Cardiac muscle cell (in vitro differentiated cells and primary cell): ENCODE measurements at places on chromosomes 16 and 17. TPM values are rescaled to one million over a fixed set of nuclear protein-coding genes. Genes with fewer than 3 reads are reported as not detected.
A peak's percentile ranks its signal among the peaks of the same experiment; 100 is the strongest.

KRT20 gene
- total RNA-seq = not detected in 2 replicates

PGAP3 gene
- 22.5 and 34.2 TPM in 2 replicates for total RNA-seq

VEZF1 gene
- total RNA-seq = 29.7 and 37.3 TPM in 2 replicates

CHP2 gene
- total RNA-seq = not detected in 2 replicates

CCL4L2 gene
- not detected in 2 replicates for total RNA-seq

DNA sequence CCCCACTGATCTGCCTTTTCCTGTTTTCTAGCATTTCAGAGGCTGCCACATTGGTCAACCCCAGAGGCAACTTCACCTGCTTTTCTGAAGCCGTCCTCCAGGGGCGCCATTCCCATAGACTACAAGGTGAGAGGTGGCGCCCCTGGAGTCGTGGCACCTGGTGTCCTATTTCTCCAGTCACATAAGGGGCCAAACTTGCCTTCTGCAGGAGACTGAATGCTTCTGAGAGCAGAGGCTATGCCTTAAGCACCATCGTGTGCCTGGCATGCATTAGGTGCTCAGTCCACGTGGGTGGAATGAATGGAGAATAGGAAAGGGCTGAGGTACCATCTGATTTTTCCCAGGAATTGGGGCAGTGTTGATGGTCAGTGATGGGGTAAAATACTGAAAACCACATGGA is 164.8 kb downstream of the HAPSTR1 start:
- peak; percentile 43 for DNase-seq

- no peak for DNase-seq
These were observed 214.1 kb downstream of the HS3ST3B1 start for GRCh38 chr17:14514973-14515372.

GRCh38 chr16:15950161-15950854 is 892 bp downstream of the ABCC1 start:
- peak; percentile 48 for DNase-seq

- DNase-seq = no peak
These were observed 2093.4 kb downstream of the TP53TG3F start for GRCh38 chr16:35552763-35553162.

DNA sequence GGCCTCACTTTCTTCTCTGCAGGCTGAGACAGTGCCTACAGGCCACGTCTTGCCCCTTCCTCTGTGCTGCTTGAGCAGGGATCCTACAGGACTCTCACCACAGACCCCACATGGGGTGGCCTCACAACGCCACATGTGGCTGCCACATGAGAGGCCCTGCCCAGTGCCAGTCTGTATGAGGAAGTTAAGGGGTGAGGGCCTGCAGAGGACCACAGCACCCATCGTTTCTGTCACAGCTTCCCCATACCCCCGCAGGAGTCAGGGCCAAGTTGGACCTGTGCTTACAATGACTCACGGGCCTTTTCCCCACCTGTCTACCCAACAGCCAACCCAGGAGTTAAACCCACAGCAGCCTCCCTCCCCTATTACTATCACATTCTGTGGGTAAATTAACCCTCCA is 2.9 kb upstream of the GSDMB start:
- DNase-seq = no peak

GRCh38 chr17:71417142-71417541 is 703.7 kb upstream of the SOX9 start:
- DNase-seq = peak; percentile 7

- no peak for DNase-seq
These were observed 481 bp downstream of the HEXIM2 start for GRCh38 chr17:45162025-45162687.

GRCh38 chr16:73064212-73064993 is 16.5 kb upstream of the ZFHX3 start:
- DNase-seq = peak; percentile 88

DNA sequence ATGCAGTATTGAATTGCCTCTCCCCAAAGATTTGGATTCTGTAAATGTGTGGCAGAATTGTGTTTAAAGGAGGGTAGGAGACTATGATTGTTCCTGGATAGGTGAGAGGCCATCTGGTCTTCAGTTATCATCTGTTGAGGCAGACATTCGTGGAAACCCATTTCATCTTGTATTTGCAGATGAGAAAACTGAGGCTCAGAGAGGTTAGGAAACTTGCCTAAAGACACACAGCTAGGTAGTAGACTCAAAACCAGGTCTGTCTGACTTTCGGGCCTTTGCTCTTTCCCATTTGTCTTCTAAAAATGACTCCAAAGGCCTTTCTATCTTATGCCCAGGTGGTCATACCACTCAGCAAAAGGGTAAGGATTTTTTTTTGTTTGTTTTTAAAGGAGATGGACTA is 210.3 kb downstream of the SHISA9 start:
- no peak for DNase-seq

- no peak for DNase-seq
These were observed 147.9 kb downstream of the HS3ST3B1 start for GRCh38 chr17:14448818-14449217.

DNA sequence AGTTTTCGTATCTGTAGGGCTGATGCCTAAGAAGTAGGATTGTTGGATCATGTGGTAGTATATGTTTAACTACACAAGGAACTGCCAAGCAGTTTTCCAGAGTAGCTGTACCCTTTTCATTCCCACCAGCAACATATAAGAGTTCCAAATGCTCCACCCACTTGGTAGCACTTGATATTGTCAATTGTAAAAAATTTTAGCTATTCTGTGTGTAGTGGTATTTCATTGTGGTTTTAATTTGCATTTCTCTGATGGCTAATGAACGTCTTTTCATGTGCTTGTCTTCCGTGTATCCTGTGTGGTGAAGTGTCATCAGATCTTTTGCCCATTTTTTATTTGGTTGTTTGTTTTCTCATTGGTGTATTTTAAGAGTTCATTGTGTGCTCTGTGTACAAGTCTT is 69.7 kb downstream of the TANC2 start:
- DNase-seq = no peak

DNA sequence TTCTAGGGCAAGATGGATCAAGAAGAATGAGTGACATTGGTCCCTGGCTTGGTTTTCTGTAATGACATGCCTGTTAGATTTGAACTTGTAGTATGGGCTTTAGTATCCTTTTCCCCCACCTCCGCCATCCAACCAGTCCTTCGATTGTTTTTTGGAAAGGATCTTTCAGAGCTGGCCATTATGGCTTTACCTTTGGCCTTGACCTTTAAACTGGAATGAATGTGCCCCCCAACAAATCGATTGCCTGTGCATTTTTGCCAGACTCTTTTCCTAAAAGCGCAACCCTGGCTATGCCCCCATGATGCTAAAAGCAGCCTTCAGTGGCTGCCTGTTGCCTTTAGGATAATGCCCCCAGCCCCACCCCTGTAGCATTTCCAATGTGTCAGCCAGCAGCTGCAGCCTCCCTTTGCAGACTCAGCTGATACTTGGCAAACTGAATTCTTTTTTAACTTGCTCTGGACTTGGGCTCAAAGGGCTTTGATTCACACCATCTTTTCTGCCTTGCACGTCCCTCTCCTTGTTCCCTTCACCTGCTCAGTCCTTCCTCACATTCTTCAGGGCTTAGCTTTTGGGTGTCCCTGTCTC is 4.0 kb downstream of the GPRC5C start:
- no peak for DNase-seq

- DNase-seq = peak; percentile 32
These were observed 24.4 kb upstream of the ADCY9 start for GRCh38 chr16:4140652-4141051.

DNA sequence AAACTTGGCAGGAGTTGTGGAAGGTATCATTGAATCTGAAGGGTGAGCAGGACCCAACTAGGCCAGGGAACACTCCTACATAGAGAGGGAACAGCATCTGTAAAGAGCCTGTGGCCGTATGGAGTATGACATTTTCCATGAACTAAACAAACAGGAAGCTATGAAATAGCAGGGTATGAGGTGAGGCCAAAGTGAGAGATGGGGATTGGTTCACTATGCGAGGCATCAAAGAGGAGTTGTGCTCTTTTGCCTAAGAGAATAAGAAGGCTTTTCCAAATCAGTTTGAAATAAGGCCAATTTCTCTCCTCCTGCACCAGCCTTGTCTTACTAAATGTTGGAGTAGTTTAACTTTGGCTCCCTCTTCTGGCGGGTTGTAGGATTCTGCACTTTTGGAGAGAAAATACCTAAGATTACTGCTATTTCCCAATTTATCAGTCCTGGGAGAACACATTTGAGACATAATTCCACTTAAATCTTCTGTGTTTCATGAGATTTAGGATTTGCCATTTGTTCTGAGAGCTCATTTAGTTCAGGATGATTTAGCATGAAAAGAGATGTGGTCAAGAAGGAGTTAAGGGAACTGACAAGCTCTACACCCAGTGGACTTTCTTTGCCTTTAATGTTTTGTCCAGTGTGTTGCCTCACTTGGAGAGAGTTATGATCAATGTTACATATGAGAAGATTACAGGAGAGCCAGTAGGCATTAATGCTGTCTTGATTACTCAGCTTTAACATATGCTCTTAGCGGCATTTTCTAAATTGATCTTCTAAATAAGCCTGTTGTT is 55.4 kb downstream of the TNRC6C start:
- DNase-seq = peak; percentile 89

- no peak for DNase-seq
These were observed 220.1 kb downstream of the SLC39A11 start for GRCh38 chr17:72872396-72872795.

DNA sequence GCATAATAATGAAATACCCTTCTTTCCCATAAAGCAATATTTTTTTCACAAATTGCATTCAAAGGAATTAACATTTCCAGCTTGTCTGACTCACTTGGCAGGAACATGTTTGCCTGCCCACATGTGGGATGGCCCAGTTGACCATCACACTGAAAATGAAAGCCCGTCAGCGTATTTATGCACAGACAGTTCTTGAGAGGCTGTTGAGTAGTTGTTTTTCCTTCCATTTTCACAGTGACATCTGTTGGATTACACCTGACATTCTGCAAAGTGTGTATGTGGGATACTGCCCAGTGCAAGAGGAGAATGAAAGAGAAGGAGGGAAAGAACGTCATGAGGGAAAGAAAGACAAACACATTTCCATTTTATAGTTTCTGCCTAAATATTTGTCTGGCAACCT is 29.7 kb downstream of the HS3ST4 start:
- DNase-seq = no peak

GRCh38 chr17:27667656-27668487 is 36.9 kb downstream of the LGALS9 start:
- DNase-seq = no peak

- DNase-seq = peak; percentile 71
These were observed 18.3 kb downstream of the MYBBP1A start for GRCh38 chr17:4536742-4537411.

DNA sequence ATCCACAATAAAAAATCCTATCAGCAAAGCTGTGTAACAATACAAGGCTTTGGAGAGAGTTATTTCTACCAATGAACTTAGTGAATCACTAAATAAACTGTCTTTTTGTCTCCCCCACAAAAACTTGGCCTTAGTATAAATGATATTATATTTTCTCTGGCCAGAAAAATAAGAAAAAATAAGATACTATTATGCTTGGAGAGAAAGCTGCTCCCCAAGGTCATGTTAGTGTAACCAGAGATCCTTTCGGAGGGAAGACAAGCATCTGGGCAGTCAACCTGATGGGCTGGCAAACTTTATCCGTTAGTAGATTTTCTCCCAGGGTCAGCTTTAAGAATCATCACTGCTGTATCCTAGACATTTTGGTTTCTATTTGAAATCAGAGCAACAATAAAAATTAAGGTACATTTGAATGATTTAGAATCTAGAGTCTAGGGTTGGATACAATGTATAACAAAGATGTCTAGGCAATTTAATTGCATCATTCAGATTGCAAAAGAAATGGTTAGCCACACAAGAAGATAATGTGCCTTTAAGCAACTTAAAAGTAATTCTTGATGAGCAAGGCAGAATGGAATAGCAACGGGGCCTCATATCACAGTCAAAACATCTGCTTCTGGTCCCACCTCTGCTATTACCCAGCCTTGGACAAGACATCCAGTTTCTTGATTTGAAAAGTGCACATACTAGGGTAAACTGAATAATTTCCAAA is 280.4 kb downstream of the SLC39A11 start:
- peak; percentile 68 for DNase-seq
